AG04449 (cell line): ENCODE measurements at places on chromosomes 11 and 22.

GRCh38 chr11:16825968-16826367, 87.5 kb downstream of the C11orf58 start:
- no peak for DNase-seq

GRCh38 chr22:19554834-19555404, 30.7 kb upstream of the CLDN5 start:
- no peak for DNase-seq

- no peak for DNase-seq
Measured at GRCh38 chr11:127273593-127274327, 273.2 kb upstream of the KIRREL3 start.

DNA sequence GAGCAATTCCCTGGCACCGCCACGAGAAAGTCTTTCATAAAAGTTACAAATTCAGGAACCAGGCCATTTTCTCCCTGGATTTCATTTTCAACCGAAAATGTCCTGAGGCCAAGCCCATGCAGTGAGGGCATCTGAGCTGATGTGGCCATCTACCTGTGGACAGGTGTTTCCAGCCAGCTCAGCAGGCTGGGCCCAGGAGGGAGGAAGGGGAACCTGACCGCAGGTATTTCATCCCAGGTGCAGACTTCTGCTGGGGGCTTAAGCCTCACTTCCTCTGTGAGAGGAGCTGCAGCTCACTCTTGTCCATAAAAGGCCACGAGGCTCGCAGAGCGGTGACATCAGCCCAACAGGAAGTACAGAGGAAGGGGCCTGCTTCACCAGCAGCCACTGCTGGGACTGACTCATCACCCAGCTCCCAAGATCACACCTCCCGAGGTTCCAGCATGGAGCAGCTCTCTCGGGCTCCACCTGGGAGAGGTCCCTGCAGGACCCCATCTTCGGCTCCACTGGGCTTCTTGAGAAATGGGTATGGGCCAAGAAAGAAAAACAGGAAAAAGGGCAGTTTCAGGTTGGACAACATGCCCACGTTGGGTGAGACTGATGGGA, 56.4 kb downstream of the MYH9 start:
- peak; percentile 86 for DNase-seq

DNA sequence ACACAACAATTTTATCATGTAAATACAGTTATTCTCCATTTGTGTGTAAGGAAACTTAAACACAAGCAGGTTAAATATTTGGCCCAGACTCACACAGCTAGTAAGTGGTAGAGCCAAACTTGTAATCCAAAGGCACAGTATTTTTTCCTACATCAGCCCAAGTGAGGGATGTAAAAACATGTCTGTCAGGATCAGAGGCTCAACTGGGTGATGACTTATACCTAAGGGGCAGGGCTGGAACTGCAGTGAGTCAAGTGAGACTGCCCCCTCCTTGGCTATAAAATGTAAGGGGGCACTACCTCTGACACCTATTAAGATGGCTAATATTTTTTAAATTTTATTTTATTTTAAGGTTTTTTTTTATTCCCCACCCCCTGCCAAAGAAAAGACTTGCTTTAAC, 82.6 kb downstream of the APIP start:
- DNase-seq, result no peak

GRCh38 chr11:16012125-16012751, 344.1 kb downstream of the SOX6 start:
- no peak for DNase-seq

DNA sequence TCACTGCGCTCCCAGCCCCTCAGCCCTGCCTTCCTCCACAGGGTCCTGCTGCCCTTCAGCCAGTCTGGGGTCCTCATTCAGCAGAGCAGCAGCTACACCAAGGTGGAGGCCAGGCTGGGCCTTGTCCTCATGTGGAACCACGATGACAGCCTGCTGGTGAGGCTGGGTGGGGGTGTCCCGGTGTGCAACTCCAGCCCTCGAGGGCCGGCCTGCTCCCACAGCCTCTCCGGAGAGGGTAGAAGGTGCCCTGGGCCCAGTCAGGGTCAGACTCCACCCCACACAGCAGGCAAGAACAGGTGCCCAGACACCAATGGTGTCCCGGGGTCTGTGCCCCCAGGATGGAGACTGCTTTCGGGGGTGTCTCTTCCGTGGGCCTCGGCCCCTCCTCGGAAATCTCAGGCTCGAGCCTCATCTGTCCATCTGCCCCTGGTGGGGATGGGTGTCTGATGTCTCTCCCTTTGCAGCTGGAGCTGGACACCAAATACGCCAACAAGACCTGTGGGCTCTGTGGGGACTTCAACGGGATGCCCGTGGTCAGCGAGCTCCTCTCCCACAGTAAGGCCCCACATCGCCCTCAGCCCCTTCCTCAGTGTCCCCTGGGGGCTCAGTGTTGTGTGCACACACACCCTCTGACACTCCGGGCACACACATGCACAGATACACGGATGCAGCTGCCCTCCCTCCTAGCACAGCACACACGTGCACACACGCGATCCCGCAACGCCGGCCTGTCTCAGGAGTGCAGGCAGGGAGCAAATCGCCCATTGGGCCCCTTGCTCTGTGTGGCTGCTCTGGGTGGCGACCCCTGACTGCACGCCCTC, 4.9 kb downstream of the MUC5AC start:
- DNase-seq, result no peak

DNA sequence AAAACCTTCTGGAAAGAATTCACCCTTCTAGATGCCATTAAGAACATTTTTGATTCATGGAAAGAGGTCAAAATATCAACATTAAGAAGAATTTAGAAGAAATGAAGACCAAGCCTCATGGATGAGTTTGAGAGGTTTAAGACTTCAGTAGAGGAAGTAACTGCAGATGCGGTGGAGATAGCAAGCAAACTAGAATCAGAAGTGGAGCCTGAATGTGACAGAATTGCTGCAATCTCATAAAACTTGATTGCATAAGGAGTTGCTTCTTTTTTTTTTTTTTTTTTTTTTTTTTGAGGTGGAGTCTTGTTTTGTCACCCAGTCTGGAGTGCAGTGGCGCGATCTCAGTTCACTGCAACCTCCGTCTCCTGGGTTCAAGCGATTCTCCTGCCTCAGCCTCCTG, 51.6 kb downstream of the MS4A13 start:
- DNase-seq, result no peak

- DNase-seq, result no peak
Measured at GRCh38 chr11:57303280-57303989, 21.3 kb downstream of the TNKS1BP1 start.

GRCh38 chr11:68349461-68350249, 37.3 kb downstream of the LRP5 start:
- DNase-seq, result no peak

GRCh38 chr11:689625-690024, 5.4 kb downstream of the DEAF1 start:
- DNase-seq, result no peak

DNA sequence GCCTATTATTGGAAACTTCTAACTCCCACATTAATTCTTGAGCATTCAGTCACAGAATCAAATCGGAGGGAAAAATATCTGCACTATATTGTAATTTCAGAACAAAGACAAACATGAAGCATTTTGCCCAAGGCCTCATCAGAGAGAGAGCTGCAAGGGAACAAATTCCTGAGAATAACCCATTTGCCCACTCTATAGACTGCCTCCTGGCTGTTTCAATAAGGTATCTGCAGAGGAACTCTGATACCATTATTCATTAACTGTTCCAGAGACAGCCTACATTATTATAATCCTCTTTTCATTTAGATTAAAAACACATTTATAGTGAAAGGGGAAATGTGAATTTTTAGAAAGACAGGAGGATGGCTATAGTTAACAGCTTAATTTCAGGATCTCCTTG, 663.9 kb downstream of the DLG2 start:
- no peak for DNase-seq

- DNase-seq, result no peak
Measured at GRCh38 chr11:13354335-13354734, 76.7 kb downstream of the BMAL1 start.

DNA sequence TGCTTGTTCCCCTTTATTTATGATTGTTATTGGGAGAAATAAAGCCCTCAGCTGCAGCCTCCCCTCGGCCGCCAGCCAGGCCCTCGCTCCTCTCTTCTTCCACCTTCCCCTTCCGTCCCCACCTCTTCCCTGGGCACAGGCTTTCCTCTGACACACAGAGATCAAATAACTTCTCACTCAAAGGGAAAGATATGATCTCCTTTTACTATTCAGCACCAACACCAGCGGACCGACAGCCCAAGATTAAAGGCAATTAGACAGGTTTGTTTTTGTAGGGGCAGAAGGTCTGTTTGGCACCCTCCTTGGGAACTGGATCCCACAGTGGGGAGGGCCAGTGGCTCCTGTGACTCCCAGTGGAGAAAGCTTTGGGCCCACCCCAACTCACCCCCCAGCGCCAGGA, 23.0 kb downstream of the NECTIN1 start:
- no peak for DNase-seq

- no peak for DNase-seq
Measured at GRCh38 chr11:88813233-88813915, 252.4 kb downstream of the GRM5 start.

- no peak for DNase-seq
Measured at GRCh38 chr11:108871867-108872266, 207.0 kb downstream of the DDX10 start.

DNA sequence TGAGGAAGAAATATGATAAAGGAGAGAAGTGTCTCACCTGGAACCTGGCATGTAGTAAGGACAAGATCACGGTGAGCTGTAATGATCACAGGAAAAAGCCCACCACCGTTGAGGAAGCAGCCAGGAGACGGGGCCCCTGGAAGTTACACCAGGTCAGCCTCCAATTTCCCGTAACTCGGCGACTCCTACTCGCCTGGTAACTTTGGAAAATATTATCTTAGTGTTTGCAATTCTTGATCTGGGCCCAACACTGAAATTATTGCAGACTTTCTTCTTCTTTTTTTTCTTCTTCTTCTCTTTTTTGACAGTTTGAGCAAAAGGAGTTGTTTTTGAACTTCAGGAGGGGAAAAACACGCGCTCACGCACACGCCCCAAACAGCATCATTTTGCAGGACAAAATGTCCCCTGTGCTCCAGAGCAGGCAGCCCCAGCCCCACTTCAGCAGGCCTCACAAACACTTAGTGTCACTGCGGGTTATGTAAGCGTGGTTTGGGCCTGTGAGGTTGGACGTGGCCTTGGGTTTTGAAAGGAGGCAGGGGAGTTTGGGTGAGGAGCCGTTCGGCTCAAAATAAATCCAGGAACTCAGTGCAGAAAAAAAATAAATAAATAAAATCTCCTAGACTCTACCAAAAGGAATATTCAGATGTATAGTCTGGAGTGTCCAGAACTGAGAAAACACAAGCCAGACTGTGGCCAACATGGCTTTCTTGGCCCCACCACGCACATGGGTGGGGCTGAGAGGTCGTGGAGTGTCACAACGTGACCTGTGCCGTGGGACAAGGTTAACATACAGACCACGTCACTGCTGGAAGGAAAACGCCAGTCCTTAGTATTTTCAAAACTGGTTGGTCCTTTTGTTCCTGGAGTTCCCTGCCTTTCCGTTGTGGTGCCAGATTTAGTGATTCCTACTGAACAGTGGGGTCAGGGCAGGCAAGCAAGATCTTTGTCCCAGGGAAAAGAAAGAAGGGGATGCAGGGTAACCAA, 26.3 kb upstream of the MN1 start:
- DNase-seq, result no peak

DNA sequence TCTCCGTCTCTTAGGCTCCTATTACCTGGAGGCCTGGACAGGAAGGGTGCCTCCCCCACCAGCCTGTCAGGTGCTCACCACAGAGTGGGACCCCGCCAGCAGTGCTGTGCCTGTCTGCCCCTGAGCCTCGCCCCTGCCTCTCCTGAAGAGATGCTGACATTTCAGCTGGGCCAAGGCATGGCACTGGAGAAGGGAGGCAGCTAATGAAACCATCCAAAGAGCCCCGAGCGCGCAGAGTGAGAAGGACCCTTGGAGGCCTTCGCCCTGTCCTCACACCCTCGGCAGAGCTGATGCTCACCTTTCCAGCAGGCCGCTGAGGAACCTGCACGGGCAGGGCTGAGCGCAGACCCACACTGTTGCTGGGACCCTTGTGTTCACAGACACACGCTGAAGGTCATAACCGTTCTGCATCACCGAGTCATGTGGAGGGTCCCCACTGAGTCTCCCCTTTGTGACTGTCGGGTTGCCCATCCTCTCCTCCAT, 2.1 kb upstream of the LRFN4 start:
- DNase-seq, result no peak

DNA sequence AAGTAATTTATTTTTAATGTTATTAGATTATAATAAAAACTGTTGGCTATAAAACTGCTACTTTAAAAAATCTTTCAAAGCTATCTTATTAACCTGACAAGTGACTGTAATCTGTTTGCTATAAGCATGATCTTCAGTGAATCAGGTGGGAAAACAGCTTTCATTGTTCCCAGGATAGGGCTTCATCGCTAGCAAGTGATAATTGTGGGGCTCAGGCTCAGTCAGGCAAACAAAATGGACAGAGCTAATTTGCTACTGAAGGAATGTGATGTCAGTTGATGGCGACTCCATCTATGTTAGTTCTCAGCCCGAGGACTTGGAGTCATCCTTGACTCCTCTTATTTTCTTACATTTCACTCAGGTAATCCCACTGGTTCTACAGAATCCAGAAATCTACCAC, 125.0 kb downstream of the RASSF10 start:
- DNase-seq, result no peak

DNA sequence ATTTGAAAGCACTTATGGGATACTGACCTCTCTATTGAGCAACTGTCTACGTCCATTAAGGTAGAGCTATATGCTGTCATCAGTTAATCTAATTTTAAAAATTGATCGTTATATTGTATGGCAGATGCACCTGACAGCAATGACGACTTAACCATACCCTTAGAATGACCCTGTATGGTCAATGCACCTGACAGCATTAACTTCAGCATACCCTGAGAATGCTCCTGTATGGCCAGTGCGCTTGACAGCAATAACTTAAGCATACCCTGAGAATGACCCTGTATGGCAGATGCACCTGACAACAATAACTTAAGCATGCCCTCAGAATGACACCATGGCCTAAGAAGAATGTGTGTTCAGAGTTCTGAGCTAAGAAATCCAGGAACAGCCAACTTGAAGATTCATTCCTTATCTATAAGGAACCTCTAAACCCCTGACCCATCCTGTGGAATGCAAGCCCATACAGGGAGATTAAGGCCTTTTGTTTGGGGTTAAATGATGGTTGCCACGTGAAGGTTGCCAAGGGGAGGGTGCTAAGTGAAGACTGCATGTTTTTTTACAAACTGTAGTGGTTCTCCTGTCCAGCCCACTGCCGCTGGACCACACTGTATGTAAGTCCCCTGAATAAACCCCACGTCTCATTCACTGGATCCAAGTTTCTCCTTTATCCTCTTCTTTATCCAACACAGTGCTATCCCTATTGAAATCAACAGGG, 138.3 kb downstream of the GUCY1A2 start:
- DNase-seq, result no peak

GRCh38 chr11:12395333-12395732, 18.0 kb downstream of the PARVA start:
- DNase-seq, result no peak

- DNase-seq, result no peak
Measured at GRCh38 chr11:28366549-28367346, 258.6 kb downstream of the METTL15 start.

DNA sequence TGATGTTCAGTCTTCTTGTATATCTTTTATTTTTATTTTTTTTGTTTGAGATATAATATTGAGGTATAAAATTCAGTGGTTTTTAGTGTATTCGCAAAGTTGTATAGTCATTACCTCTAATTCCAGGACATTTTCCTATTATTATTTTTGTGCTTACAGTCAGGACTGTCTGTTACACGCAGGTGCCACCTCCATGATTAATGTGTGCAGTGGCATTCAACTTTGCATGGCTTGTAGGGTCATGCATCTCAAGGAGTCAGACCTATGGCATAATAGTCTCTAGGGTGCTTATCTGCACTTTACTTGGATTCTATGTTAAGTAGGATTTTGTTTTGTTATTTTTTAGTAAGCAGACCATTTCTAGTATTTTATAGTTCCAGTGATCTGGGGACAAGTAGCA, 1.0 kb downstream of the CTR9 start:
- no peak for DNase-seq
